Left renal cortex interstitium (tissue), 4 donors: ENCODE measurements at places on chromosomes 11 and 22. TPM values are rescaled to one million over a fixed set of nuclear protein-coding genes. Genes with fewer than 3 reads are reported as not detected.

- no peak for DNase-seq
Measured at GRCh38 chr22:43114958-43115357, 4.4 kb downstream of the BIK start.

DNA sequence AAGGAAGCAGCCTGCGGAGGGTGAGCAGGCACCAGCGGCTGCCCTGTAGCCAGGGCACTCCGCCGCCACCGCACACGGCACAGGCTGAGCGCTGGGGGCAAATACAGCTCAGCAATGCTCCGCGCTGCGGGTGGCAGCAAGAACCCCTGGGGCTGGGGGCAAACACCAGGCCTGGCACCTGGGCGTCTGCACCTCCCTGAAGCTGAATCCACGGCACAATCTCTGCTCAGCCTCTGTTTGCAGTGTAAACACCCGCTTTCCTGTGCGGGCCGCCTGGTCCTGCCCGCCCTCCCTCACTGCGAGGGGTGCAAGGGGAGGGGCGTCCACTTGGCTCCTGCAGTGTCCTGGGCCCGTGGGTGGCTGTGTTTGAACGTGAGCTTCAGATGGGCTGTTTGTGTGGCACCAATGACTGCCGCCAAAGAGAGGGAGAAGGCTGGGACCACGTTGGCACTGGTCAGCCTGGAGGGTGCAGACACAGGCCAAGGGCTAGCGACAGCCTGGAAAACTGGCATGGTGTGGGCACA, 14.8 kb upstream of the MPPED1 start:
- no peak for DNase-seq

- DNase-seq: no peak
Measured at GRCh38 chr11:70108250-70108649, 30.1 kb downstream of the ANO1 start.

DNA sequence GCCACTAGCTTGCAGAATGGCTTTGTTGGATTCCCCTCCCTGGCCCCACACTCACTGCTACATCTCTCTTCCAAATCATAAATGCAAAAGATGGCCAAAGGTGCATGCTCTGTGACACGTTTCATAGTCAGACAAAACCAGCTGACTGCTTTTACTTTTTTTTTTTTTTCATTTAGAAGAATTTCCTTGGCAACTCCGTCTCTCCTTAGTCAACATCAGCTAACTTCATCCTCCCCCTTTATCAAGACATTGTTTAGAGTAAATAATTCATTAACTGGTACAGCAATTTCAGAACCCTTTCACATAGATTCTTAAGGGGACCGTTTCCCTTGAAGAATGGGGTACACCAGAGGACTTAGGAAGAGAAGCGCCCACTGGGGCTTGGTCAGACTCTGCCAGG, 16.0 kb downstream of the KCNQ1OT1 start:
- DNase-seq: no peak

DNA sequence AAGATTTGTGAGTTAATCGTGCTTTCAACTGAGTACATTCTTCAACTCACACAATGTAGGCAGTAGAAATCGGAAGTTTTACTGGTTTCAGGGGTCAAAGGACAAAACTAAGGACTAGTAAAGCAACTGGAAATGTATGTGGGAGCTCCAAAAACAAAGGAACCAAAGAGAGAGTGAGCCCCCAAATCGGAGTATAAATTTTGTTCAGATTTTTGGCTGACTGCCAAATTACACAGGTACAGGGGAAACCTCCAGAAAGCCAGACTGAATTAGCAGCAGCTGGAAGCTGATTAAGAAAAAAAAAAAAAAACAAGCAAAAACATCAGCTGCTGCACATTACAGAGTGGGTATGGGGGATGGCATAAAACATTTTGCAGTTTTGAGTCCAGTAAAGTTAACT, 75.2 kb upstream of the GNAZ start:
- DNase-seq: no peak

GRCh38 chr11:20388096-20389055, 860 bp downstream of the PRMT3 start:
- no peak for DNase-seq

DNA sequence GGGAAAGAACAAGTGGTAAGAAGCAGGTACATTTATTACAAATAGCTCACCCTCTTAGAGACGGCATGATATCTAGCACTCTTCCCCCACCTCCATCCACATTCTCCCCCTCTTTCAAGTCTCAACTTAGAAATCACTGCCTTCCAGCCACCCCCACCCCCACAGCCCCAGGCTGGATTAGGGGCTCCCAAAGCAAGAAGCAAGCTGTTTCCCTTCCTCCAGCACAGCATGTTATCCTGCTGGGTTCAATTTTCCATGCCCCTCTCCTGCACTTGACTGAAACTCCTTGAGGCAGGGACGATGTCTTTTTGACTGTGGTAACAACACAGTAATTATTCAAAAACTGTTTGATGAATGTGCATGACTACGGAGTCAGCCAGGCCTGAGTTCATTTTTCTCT, 350.7 kb downstream of the LARGE1 start:
- DNase-seq: no peak

GRCh38 chr11:11636671-11637070, 14.9 kb upstream of the GALNT18 start:
- no peak for DNase-seq

DNA sequence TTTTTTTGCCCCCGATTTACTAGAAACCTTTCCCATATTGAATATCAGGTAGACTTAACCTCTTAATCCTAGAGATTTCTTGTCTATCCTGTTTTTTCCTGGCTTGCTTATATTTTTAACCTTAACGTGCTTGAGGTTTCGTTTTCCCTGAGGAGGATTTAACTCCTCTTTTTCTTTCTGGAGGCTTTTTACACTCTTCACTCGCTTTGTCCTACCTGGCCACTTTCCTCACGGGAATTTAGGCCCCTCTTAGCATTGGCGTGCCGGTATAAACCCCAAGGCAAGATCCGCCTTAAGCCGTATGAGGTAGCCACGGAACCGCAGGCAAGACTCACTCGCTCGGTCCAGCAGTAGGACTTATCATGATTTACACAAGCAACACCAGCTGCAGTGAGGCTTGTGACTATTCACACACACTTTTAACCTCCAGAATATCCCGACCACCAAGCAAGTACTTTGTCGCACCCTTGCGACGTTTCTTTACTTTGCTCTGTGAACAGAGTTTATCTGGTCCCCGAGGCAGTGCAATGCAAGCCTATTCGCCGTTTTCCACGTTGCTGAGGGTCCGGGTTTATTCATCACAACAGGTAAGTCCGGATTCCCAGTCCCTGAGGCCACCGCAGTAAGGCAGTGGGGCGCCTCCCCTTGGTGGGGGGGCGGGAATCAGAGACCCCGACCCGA, 20.6 kb upstream of the ALDH3B2 start:
- DNase-seq: no peak

- DNase-seq: peak; percentile 50
Measured at GRCh38 chr11:40029391-40029790, 1430.1 kb downstream of the LRRC4C start.

DNA sequence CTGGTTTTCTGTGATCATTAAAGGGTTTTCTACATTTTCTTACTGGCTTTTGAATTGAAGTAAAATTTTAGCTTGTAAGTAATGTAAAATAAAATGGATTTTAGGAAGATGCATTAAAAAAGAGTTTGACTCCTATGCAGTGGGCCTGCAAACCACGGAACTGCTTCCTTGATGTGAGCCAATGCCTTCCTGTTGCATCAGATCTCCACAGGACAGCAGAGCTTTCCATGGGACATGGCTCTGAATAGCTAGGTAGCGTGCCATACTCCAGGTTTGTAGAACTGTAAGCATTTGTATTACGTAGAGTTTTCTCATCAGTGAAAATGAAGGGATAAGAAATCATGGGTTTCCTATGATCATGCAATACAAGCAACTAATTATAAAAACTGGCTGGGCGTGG, 133.4 kb downstream of the SWAP70 start:
- DNase-seq: no peak

GRCh38 chr11:9663699-9664275, at the start of gene SWAP70:
Gene SWAP70, plus strand, starts transcription at chr11:9664077. Its CDS starts 103 bp downstream, at chr11:9664180.
- peak; percentile 68 for DNase-seq

DNA sequence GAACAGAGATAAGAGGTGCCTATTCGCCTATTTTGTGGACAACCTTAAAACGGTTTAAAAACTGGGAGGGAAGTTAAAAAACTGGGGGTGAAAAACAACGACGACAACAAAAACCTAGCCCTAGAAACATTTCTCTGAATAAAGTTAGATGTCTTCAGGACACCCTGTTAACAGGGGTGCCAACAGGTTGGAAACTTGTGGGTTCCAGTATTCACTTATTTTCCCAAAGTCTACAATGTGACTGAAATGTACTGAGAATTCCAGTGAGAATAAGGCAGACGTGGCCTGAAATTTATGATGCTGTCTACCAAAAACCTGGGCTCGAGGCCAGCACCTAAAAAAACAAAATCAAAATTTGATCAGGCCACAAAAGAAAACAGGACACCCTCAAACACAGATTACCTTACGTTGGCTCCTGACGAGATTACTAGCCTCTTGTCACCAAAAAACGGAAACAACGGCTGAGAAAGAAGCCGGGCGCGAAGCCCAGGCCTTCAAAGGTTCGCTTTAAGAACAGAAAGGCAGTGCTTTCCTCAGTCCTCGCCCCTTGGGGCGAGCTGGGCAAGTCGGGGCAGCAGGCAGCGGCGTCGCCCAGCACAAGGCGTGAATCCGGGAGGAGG, 906 bp downstream of the CCDC90B start:
- DNase-seq: peak; percentile 55

GRCh38 chr22:17924735-17925364, 99.5 kb downstream of the MICAL3 start:
- DNase-seq: no peak

GRCh38 chr11:13051257-13051656, 42.1 kb downstream of the RASSF10 start:
- no peak for DNase-seq

- DNase-seq: no peak
Measured at GRCh38 chr11:2703363-2704141, 3.8 kb upstream of the KCNQ1OT1 start.

GRCh38 chr11:42066113-42066512, 606.7 kb upstream of the LRRC4C start:
- no peak for DNase-seq

- DNase-seq: no peak
Measured at GRCh38 chr11:64787526-64788320, 9.4 kb upstream of the SF1 start.

DNA sequence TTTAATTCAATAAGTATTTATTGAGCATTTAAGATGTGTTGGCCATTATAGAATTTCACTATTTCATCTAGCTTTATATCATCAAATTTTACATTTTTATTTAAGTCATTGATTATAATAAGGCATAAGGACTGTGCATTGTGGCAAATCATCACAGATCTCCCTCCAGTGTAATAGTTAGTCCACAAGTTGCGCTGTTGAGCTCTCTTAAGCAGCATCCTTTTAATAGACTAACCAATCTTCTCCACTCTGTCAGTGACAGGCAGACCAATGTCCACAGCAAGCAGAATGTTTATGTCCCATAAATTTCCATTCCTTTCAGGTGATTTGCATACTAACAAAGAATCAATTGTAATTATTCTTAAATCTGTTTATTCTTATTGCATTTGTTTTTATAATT, 595.3 kb upstream of the CCDC90B start:
- no peak for DNase-seq

- no peak for DNase-seq
Measured at GRCh38 chr22:48493733-48494132, 1333.9 kb downstream of the BRD1 start.

DNA sequence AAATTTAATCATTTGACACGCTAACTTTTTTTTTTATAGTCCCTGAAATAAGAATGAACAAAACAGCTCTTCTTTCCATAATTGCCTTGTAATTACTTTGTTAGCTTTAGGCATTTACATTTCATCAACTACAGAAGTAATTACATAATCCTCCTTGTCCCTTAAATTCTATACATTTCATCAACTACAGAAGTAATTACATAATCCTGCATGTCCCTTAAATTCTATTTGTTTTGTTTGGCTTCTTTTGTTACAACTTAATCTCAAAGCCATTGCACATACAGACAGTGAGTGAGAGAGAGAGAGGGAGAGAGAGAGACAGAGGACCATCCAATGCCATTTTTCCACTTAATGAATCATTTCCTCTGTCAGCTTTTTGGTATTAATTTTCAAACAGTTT, 873.2 kb downstream of the METTL15 start:
- DNase-seq: no peak

DNA sequence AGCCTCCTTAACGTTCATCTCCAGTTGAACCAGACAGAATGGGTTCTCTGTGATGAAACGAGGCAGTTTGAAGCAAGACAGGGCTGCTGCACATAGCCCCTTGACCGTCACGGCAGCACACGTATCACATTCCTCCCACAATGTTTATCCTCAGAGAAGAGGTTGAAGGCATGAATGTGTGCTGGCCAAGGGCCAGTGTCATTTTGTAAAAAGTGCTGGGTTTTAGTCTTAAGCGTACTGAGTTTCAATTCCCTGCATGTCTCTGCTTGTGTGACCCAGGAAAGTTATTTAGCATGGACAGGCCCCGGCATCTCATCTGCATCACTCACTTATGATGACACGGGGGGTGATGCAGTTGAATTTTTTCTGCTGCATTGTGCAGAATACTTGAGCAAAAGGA, 31.6 kb downstream of the TTC12 start:
- DNase-seq: no peak

GRCh38 chr11:83600661-83601060, 314.5 kb upstream of the CCDC90B start:
- no peak for DNase-seq

GRCh38 chr22:49263101-49263500, 564.6 kb downstream of the BRD1 start:
- DNase-seq: no peak

- DNase-seq: no peak
Measured at GRCh38 chr11:134243913-134244312, 9.2 kb downstream of the THYN1 start.

GRCh38 chr11:7581021-7581590, 67.3 kb downstream of the PPFIBP2 start:
- no peak for DNase-seq

GRCh38 chr11:119472186-119472855, 49.3 kb upstream of the THY1 start:
- no peak for DNase-seq

- no peak for DNase-seq
Measured at GRCh38 chr11:92845390-92845789, 124.1 kb upstream of the MTNR1B start.

FRMD8 gene
- polyA plus RNA-seq: 23.0 TPM

OR52I1 gene
- polyA plus RNA-seq: not detected

MGAT3 gene
- polyA plus RNA-seq: 28.5 TPM

ANKRD49 gene
- 23.9 TPM for polyA plus RNA-seq

FAM180B gene
- polyA plus RNA-seq: 0.47 TPM

ANO5 gene
- 5.6 TPM for polyA plus RNA-seq

OR2D2 gene
- not detected for polyA plus RNA-seq

MS4A15 gene
- not detected for polyA plus RNA-seq

TMEM121B gene
- polyA plus RNA-seq: 0.76 TPM

MRGPRD gene
- not detected for polyA plus RNA-seq

CSNK2A3 gene
- 1.8 TPM for polyA plus RNA-seq

PNPLA3 gene
- polyA plus RNA-seq: 1.3 TPM

EHF gene
- polyA plus RNA-seq: 24.7 TPM

MIOX gene
- 15.4 TPM for polyA plus RNA-seq

POU2AF1 gene
- 1.5 TPM for polyA plus RNA-seq

TENM4 gene
- 23.7 TPM for polyA plus RNA-seq
